Colonic mucosa (tissue), 4 donors: ENCODE measurements at places on chromosomes 13 and 19.

GRCh38 chr13:107324416-107325204, 756.7 kb upstream of the ARGLU1 start:
- DNase-seq = no peak

GRCh38 chr13:103288114-103288513, 221.9 kb upstream of the SLC10A2 start:
- no peak for DNase-seq

GRCh38 chr19:30630289-30631032, 258.3 kb downstream of the ZNF536 start:
- DNase-seq = no peak

DNA sequence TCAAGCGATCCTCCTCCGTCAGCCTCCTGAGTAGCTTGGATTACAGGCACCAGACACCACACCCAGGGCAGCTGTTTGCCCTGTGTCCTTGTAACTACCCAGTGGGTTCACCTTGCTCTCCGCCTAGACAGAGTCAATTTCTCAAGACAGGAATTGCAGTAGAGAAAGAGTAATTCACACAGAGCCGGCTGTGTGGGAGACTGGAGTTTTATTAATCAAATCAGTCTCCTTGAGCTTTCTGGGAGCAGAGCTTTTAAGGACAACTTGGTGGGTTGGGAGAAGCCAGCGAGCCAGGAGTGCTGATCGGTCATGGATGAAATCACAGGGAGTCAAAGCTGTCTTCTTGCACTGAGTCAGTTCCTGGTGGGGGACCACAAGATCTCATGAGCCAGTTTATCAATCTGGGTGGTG, 20.6 kb upstream of the ADGRE1 start:
- no peak for DNase-seq

GRCh38 chr13:65909501-65909900, 1320.6 kb downstream of the PCDH9 start:
- DNase-seq = no peak

GRCh38 chr13:99991013-99991827, 9.6 kb downstream of the ZIC2 start:
- no peak for DNase-seq
